HS-5 (cell line): ENCODE measurements at places on chromosomes 6 and 20.

GRCh38 chr20:17138237-17138636 lies 88.6 kb upstream of the PCSK2 start:
- no peak for DNase-seq

DNA sequence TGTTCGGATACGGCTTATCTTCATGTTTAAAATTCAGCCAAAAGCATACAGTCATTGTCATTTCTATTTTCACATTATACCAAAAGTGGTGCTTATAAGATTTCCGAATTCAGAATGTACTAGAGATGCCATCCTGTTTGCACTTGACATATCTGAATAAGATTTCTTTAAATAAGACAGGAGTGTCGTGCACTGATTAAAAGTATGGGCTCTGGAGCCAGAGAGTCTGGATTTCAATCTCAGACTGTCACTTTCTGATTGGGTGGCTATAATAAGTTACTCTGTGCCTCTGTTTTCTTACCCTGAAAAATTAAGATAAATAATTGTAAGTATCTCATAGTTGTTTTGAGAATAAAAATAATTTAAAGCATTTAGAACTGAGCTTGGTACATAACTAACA lies 92.8 kb downstream of the RWDD2A start:
- DNase-seq = no peak

- no peak for DNase-seq
These were observed 68.2 kb downstream of the TBC1D7 start for GRCh38 chr6:13260101-13260598.

DNA sequence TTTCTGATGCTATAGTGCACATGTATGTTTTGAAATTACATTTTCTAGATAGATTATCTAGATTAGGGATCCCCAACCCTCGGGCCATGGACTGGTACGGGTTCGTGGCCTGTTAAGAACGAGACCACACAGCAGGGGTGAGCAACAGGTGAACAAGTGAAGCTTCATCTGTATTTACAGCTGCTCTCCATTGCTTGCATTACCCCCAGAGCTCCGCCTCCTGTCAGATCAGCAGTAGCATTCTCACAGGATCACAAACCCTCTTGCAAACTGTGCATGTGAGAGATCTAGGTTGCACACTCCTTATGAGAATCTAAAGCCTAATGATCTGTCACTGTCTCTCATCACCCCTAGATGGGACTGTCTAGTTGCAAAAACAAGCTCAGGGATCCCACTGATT lies 10.4 kb downstream of the CEP57L1 start:
- no peak for DNase-seq

- no peak for DNase-seq
These were observed 2.1 kb downstream of the SOX12 start for GRCh38 chr20:327186-328026.

GRCh38 chr20:9632991-9633390 lies 118.6 kb downstream of the LAMP5 start:
- DNase-seq = no peak

- no peak for DNase-seq
These were observed 96.0 kb upstream of the SNX9 start for GRCh38 chr6:157726892-157727628.

GRCh38 chr20:53161473-53161872 lies 189.3 kb downstream of the TSHZ2 start:
- DNase-seq = no peak

DNA sequence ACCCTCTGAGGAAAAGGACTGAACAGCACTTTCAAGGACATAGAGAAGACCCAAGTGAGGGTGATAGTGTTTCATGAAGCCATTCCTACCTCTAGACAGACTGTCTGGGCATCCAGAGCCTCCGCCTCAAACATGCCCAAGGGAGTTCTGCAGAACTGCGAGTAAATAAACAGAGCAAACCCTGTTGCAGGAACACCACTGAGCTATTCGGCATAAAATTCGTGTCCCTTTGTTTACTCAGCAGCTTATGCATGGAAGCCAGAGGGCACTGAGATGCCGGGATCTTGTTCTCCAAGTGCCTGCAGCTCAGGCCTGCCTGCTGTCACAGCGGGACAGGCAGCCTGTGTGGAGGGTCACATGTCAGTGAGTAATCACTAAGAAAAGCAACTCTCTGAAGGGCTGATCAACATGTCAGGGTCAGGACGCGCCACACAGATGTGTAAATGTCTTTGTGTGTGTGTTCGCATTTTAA lies 164.9 kb upstream of the HEY2 start:
- DNase-seq = no peak

DNA sequence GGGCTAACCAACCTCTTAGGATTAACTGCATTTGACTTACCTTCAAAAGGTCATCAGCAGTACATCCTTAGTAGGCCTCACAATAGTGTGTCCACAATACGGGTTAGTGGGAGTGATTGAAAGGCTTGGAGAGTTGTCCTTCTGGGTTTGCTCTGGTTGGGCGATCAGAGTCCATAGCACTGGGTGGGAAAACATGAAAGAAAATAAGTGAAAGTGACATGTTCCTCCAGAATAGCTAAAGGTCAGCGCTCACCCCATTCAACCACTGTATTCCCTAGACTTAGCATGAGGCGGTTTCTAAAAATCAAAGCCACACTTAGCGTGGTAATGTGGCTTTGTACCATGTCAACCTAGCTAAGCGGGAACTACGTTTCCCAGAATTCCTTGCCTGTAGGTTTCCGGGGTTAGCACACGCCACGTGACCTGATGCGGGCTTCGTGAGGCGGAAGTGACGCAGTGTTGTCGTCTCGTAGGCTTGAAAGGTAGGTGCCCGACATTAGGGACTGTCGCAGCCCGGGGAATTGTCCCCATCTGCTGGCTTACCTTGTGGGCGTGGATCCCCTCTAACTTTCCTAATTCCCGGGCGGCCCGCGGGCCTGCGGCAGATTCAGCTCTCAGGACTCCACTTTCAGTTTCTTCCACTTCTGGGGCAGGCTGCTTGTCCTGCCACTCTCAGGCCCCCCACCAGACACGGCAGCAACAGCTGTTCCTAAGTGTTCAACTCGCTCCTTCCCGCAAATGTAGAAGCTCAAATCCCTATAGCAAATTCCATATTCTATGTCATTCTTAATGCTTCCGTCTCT lies 19.8 kb upstream of the SCP2D1 start:
- peak; percentile 53 for DNase-seq

DNA sequence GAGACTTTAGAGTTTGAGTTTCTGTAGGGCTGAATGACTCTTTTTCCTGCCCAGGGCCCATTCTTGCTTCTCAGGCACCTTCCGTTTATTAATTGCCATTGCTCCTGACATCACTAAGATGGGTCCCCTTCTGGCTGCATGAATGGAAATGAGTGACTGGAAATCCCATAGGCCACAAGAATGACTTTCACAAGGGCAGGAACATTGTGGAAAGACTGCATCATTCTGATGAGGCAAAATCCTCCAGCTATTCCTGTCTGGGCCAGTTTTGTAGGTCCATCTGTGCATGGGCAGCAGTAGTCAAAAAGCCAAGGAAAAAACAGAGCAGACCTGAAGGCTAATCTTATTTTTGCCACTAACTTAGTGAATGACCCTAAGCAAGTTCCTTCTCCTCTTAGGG lies 19.3 kb downstream of the TMEM74B start:
- no peak for DNase-seq

DNA sequence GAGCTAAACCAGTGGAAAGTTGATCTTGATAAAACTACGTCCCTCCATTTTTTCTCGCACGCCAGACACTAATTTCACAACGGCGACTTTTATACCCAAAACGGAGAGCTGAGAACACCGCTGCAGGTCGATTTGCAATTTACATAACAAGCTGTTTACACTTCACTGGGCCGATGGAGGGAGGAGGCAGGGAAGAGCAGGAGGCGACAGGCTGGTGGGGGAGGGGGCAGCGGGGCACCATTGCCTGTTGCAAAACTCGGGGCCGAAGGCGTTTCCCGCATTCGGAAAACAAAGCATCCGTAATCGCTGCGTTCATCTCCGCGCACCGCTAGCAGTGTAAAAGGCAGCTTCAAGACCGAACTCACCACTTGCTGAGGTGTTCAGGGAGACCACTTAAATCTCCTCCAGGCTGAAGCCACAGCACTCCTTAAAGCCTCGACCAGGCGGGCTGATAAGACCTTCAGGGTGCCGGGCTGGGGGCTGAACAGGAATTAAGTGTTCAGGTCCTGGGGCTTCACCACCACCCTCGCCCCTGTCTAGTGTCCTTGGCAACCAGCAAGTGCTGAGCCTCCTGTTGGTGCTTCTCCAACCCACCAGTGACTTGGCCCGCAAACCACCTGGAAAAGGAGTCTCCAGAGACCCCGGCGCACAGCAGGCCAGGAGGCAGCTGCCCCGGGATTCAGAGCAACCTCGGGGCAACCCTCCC lies 2.0 kb upstream of the FOXC1 start:
- no peak for DNase-seq

GRCh38 chr6:139886396-139886795 lies 511.9 kb upstream of the CITED2 start:
- DNase-seq = no peak
